M059J (cell line): ENCODE measurements at places on chromosomes 7 and 10.

DNA sequence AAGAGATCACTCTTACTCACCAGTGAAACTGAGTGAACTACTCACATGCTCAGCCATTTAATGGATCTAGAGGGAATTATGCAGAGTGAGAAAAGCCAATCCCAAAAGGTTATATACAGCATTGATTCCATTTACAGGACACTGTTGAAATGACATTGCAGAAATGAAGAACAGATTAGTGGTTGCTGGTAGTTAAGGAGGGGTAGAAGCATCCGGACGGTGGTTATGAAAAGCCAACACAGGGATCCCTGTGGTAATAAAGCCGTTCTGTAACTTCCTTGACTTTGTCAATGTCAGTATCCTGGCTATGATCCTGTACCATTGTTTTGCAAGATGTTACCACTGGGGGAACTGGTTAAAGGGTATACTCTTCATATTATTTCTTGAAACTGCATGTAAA lies 253.4 kb downstream of the USP6NL start:
- DNase-seq, result no peak

- no peak for DNase-seq
Measured at GRCh38 chr7:25287291-25287690, 59.0 kb upstream of the NPVF start.

- DNase-seq, result no peak
Measured at GRCh38 chr7:8197994-8198698, 63.8 kb downstream of the ICA1 start.

GRCh38 chr10:68697106-68697505 lies 23.9 kb upstream of the CCAR1 start:
- no peak for DNase-seq

GRCh38 chr10:43430926-43431663 lies 5.8 kb upstream of the ZNF487 start:
- DNase-seq, result no peak

GRCh38 chr7:825386-825785 lies 6.9 kb upstream of the SUN1 start:
- DNase-seq, result no peak
